Effector CD8-positive, alpha-beta T cell (primary cell): ENCODE measurements at places on chromosomes 16 and 17.
A peak's percentile ranks its signal among the peaks of the same experiment; 100 is the strongest.

DNA sequence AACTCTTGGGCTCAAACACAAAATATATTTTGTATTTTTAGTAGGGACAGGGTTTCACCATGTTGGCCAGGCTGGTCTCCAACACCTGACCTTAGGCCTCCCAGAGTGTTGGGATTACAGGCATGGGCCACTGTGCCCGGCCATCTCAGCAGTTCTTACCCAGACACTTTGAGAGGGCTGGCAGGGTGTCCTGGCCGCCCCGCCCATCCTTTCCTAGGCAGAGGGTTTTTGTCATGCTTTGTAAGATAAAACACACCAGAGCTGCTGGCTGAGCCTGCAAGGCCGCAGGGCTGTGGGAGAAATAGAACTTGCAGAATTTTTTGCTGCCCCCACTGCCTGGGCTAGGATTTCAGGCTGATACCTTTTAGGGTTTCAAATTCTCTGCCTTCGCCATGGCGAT is 8.7 kb downstream of the PPL start:
- no peak for DNase-seq

GRCh38 chr17:68381076-68381900 is 76.0 kb downstream of the WIPI1 start:
- DNase-seq: no peak

DNA sequence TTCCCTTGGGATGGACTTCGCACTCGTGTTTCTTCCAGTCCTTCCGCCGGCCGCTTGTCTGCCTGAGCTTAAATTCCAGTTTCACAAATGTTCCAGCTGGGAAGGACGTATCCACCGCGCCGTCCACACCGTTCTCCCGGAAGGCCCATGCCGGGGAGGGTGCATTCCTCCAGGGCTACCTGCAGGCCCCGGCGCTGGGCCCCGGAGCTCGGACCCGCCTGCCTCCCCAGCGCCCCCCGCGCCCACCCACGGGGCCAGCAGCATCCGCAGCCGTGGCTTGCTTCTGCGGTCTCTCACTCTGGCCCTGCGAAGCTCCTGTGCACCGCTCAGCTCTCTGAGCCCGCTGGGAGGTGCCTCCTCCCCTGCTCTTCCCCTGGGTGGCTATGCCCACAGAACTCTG is 2084.1 kb downstream of the TP53TG3F start:
- no peak for DNase-seq

- DNase-seq: no peak
Measured at GRCh38 chr17:67442787-67443624, 65.9 kb downstream of the PITPNC1 start.

DNA sequence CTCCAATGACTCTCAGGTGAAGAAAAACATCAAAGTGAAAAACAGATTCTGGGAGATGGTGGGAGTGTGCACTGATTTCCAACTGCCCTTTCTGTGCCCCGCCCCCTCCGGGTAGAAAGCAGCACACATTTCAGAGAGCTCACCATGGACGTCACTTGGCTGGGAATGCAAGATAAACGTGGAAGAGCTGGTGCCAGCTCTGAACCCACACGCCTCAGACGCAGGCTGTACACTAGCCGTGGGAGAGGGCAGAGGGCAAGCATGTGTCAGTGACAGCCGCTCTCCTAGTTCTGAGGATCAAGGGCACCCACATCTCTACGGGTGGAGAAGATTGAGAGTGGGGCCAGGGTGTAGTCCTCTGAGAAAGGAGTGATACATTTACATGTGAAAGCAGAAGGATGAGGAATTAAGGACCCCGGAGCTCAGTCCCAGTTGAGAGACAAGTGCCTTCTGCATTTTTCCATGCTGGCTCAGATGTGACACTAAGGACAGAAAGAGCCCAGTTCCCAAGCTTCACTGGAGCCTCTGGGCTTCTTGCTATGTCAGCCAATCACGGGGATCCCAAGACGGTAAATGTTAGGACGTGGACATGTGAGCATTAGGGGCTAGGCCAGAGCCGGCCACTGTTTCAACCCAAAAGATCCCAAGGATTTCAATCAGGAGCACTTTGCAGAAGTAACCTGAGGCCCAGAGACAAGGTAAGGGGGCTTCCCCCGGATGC is 101.3 kb downstream of the ZFHX3 start:
- DNase-seq: no peak

GRCh38 chr17:15257258-15257788 is 7.8 kb downstream of the PMP22 start:
- peak; percentile 22 for DNase-seq

- no peak for DNase-seq
Measured at GRCh38 chr16:11700264-11701029, 32.2 kb downstream of the SNN start.

GRCh38 chr16:15899538-15900100 is 11.2 kb upstream of the CEP20 start:
- DNase-seq: no peak

DNA sequence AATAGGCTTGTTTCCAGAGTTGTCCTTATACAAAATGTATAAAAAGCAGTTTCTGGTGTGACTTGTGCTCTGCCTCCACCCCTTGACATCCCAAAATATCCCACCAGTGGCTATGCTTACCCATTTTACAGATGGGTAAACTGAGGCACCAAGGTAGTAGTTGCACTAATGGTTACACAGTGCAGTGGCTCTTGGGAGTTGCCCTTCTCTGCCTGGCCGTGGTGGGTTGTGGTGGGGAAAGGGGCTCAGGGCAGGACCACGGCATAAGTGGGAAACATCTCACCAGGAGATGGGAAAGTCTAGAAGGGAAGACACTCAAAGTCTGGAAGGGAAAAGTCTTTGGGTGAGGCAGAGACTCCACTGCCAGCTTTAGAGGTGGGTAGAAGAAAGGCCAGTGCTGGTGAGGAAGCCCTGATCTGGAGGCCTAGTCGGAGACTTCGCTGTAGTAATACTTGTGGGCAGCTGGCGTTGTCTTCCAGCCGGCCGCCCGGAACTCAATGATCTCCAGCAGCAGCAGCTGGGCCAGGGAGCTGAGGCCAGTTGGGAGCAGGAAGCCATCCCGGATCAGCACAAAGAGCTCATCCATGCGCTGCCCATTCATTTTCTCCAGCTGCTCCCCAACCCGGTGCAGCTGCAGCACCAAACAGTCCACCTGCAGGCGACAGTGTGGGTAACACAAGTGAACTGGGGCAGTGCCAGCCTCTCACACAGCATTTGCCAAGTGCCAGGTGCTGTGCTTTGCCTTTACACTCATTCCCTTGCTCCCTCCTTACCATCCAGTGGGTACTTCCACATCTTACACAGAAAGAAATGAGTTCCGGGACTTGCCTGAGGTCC is 4.5 kb downstream of the MIF4GD start:
- no peak for DNase-seq

GRCh38 chr17:73560661-73561060 is 83.6 kb downstream of the SDK2 start:
- no peak for DNase-seq

DNA sequence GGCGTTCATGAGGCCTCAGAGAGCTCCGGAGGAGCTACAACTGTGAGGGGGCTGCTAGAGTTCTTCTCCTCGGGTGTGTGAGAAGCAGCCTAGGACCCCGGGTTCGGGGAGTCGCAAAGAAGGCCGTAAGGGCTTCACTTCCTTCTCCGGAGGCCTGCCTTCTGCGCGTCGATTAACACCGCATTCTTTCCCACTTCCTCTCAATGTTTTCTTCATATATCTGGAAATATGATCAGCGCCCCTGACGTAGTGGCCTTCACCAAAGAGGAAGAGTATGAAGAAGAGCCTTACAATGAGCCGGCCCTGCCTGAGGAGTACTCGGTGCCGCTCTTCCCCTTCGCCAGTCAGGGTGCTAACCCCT is 449 bp downstream of the SMCR8 start:
- DNase-seq: no peak

GRCh38 chr17:32723310-32723955 is 153.5 kb downstream of the MYO1D start:
- DNase-seq: no peak

GRCh38 chr16:79947771-79948170 is 347.2 kb upstream of the MAF start:
- DNase-seq: no peak
